ENCODE measurements at places on chromosomes 12 and 14.

GRCh38 chr12:18895946-18896345 is 158.0 kb downstream of the CAPZA3 start:
- no peak for DNase-seq

DNA sequence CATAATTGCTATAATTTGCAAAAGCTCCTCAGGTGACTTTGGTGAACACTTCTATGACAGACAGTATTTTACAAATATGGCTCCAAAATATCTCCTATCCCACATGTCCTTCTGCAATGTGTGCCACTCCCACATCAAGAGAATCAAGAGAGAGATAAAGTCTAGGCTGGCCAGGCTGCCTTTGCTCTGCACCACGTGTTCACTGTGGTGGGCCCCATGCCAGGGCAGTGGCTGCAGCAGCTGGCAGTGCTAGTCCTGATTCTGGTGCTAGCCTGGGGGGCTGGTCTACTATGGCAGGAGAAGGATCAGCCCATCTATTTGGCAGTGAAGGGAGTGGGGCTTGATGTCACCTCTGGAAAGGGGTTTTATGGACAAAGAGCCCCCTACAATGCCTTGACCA is 86.3 kb downstream of the DRAM1 start:
- DNase-seq = no peak

- DNase-seq = no peak
Measured at GRCh38 chr12:115349711-115350110, 665.7 kb upstream of the TBX3 start.

- DNase-seq = no peak
Measured at GRCh38 chr14:89977668-89978067, 21.9 kb downstream of the TDP1 start.

- DNase-seq = no peak
Measured at GRCh38 chr12:15700595-15700994, 88.6 kb downstream of the EPS8 start.

- no peak for DNase-seq
Measured at GRCh38 chr12:109116611-109116949, 193 bp downstream of the ACACB start.

DNA sequence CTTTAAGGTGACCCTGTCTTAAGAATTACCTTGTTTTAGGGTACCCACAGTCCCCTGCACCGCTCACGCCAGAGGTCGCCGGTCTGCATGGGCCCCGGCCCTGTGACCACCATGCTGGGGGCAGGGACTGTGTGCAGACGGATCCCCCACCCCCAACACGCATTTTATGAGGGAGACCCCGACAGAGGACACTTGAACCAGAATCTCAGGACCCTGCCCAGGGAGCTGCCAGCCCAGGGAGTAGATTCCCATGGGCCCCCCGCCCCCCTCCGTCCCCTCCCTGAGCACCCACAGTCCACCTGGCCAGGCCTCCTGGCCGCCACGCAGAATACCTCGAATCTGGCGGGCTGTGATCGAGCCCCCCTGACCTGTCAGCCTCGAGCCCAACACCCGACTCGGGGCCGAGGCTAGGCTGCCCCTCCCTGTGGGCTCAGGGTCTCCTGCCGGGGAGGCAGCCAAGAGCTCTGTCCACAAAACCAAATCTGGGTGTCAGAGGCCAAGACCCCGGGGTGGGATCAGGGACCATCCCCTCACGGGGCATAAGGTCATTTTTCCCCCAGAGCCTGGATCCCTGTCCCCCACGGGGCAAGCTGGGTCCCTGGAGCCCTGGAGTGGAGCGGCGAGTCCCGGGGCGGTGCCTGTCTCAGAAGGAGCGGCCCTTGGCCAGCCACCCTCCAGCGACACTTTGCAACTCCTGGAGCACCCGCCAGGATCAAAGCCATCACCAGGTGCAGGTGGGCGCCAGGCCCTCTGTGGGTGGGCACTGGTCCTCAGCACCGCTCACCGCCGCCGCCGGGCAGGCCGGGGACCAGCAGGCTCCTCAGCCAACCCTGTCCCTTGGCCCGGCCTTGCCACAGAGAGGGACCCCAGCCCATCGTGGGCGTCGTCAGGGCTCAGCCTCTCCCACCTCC is 155.8 kb upstream of the PKP2 start:
- DNase-seq = no peak

DNA sequence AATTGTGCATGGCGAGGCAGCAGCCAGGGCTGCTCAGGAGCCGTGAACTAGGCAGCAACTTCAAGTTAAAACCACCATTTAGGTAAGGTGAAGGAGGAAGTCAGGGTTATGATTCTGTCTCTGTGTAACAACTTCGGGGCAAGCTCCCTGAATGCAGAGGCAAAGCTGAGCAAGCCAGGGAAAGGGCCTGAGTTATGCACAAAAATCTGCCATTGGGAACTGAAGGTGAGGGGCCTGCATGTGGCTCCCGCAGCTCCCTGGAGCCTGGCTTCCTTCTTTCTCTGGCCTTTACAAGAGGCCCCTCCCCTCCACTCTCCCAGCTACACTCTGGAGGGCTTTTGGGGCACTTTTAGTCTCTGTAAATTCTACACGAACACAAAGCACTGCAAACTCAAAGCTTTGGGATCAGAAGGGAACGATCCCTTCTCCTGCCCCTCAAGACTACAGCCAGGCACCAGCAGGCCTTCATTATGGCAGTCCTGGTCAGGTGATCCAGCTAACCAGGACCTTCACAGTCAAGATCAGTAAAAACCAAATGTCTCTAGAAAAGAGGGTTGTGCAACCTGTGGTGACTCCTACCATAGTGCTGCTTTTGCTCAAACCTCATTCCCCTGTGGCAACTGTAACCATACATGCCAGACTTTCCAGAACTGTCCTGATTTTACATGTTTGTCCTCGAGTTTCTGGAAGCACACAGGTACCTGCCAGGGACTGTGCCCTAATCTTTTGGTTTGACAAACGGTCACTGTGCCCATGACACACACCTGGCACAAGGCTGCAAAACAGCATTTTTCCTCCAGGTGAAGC is 67.2 kb upstream of the PTGR2 start:
- DNase-seq = no peak

GRCh38 chr12:20459920-20460319 is 91.6 kb downstream of the PDE3A start:
- DNase-seq = no peak

DNA sequence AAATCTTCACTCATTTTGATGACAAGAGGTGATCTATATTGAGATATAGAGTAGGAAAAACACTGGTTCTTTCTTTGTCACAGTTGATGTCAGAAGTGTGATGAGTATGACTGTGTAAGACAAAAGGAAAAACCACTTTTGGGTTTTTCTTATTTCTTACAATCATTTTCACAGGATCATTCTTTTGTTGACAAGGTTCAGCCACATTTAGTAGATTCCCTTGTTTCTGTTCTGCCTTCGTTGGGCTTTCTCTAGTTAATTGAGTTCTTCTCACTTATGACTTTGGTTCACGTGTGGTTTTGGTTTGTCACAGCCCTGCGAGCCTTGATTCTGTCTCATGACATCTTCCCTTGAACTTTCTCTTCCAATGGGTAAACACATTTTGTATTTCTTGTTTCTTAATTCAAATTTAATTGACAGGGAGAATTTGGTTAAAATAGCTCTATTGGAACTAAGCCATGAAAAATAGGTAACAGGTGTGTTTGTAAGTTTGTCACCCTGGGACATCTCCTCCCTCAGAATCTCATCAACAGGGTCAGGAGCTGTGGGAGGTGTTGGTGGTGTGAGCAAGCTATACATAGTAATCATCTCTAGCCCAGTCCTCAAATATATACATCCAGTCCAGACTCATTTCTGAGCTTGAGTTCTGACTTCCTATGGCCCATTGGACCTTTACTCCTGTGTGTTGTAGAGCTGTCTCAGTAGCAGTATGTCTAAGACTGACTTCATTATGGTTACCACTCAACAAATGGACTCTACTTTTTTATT is 255.3 kb downstream of the BMP4 start:
- no peak for DNase-seq

GRCh38 chr12:105317942-105318621 is 12.4 kb upstream of the C12orf75 start:
- no peak for DNase-seq

GRCh38 chr12:95594136-95594535 is 42.9 kb upstream of the USP44 start:
- no peak for DNase-seq

DNA sequence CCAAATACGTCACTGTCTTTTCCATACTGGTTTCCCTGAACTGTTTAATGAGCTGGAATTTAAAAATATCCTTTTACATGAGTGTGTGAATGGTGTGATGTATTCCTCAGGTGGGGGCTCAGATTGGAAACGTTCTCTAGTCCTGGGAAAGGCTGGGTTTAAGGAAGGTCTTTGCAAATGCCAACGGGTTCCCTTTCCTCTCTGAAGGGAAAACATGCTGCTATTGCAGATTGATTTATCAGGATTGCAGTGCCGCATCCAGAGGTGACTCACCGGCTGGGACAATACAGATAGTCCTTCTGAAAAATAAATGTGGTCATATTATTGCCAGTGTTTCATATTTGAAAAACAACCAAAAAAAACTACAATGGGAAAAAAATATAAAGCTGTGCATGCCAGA is 193.1 kb upstream of the FLRT2 start:
- no peak for DNase-seq

GRCh38 chr12:67925077-67925476 is 64.2 kb upstream of the IFNG-AS1 start:
- no peak for DNase-seq

GRCh38 chr12:93853698-93854478 is 176.7 kb downstream of the CRADD start:
- no peak for DNase-seq

- DNase-seq = no peak
Measured at GRCh38 chr12:9115731-9116559, at the start of gene A2M. A2M (minus strand) TSS chr12:9115919; CDS start chr12:9115849, 70 bp downstream.

DNA sequence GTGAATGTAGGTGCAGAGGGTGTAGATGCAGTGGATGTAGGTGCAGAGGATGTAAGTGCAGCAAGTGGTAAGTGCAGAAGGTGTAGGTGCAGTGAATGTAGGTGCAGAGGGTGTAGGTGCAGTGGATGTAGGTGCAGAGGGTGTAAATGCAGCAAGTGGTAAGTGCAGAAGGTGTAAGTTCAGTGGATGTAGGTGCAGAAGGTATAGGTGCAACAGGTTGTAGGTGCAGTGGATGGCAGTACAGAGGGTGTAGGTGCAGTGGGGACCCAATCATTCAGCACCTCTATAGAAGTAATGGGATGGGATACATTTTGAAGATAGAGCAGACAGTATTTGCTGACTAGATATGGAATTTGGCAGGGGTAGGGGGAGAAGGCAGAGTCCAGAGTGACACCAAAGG is 85.0 kb downstream of the HECTD4 start:
- DNase-seq = no peak
